ENCODE measurements at places on chromosomes 3 and 15.
A peak's percentile ranks its signal among the peaks of the same experiment; 100 is the strongest.

- no peak for DNase-seq
These were observed 20.5 kb downstream of the ATRIP start for GRCh38 chr3:48467110-48467454.

DNA sequence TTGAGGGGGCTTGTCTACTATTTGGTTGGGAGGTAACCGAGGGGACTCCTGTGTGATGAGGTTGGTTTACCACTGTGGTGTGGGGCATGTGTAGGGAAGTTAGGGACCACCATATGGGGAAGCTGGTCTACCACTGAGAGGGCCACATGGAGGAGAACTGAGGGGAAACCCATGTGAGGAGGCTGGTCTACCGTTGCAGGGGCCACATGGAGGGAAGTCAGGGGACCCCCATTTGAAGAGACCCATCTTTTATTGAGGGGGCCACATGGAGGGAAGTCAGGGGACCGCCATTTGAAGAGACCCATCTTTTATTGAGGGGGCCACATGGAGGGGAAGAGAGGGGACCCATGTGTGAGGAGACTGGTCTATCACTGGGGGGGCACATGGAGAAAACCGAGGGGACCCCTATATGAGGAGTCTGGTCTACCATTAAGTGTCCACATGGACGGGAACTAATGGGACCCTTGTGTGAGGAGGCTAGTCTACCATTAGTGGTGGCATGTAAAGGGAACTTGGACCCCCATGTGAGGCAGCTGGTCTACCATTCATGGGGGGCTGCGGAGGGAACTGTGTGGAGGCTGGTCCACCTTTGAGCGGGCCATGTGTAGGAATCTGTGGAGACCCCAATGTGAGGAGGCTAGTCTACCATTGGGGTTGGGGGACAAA lies 165.5 kb downstream of the FBLN2 start:
- no peak for DNase-seq

- DNase-seq: no peak
These were observed 12.1 kb downstream of the SLC24A5 start for GRCh38 chr15:48132874-48133273.

- no peak for DNase-seq
These were observed 33.8 kb upstream of the GABRG3 start for GRCh38 chr15:26937134-26937533.

DNA sequence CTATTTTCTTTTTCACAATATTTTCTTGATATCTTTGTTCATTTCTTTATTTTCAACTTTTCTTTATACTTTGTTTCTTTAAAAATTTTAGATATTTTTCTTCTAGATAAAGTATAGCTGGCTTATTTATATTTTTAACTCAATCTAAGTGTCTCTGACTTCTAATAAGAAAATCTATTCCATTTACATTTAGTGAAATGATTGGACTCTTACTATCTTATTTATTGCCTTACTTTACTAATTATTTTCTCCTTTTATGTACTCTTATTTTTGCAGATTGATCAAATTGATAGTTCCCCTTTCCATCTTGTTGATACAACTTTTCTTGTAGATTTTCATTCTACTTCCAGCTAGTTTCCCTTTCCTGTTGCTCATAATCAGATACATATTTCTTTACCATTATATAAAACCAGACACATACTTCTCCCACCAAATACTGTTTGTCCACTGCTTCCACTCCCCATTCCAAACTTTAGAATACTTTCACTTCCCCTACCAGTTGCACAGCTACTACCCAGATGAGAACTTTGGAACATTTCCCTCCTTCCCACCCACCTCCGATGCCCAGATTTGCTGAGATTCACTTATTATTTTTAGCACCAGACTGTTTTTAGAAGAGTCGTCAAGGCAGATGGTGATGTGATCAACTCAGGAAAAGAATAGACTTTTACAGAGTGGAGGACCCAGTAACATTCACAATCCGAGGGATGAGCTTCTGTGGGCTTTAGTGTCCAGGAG lies 151.5 kb downstream of the LIPC start:
- DNase-seq: no peak

DNA sequence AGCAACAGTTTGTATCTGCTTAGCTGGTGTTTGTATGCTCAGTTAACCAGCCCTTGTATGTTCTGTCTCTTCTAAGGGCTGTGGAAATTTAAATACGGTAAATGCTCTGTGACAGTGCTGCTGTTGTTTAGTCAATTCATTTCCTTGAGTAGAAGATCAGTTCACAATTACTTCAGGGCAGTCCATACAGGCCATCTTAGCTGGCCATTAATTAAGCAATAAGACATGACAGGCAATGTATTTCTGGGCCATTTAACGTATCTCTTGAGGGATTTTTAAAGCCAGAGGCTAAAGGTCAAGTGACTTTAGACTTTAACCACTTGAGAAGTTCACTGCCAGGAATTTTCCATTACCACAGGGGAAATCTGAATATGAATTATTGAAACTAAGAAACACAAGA lies 351.8 kb downstream of the ZIC1 start:
- no peak for DNase-seq

- no peak for DNase-seq
These were observed 178.6 kb upstream of the TPRG1 start for GRCh38 chr3:188993181-188993580.

GRCh38 chr3:102733791-102734563 lies 299.2 kb downstream of the ZPLD1 start:
- peak; percentile 78 for DNase-seq

DNA sequence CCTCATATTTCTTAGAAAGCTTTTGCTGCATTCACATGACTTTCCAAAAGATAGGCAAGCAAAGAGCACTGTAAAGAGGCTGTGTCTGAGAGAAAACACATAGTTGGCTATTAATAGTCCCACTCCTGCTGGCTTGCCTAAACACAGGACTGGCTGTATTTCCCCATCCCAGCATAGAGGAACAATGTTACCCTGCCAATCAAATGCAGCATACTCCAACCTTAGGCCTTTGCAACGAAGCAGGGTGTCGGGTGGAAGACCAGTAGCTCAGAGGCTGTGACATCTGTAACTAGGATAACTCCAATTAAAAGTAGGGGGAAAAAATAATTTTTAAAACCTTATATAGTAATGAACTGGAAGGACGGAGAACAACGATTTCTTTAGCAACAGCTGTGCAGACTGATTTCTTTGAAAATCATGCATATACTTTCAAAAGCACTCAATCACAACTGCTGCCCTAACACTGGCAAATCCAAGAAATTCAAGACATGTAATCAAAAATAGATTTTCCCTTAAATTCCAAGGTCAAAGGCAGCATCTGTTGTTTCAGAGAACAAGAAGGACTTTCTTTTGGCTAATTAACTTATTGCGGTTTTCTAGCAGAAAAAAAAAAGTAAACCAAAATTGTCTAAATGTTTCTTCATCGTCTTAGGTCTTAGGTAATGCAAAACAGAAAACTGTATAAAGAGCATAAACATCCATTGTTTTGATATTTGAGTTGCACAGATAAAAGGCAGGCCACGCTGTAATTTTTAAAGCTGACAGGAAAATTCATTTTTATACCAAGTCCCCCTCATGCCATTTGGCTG lies 139.3 kb downstream of the TNIK start:
- DNase-seq: no peak

DNA sequence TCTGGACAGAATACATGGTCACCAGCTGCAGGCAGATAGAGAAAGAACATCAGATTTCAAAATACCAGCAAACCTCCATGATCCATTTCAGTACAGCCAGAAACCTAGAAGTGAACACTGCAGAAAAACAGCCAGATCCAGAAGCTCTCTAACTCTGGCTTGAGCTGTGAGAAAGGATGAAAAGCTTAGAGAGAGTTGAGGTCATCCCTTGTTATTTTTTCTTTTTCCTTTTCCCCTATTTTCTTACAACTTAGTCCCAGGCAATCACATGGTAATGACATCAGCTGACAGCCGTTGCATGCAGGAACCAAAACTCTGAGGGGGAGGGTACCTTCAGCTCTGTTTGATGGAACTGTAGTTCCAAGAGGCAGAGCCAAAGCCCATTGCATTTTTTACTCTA lies 113.2 kb downstream of the TCF12 start:
- DNase-seq: no peak

DNA sequence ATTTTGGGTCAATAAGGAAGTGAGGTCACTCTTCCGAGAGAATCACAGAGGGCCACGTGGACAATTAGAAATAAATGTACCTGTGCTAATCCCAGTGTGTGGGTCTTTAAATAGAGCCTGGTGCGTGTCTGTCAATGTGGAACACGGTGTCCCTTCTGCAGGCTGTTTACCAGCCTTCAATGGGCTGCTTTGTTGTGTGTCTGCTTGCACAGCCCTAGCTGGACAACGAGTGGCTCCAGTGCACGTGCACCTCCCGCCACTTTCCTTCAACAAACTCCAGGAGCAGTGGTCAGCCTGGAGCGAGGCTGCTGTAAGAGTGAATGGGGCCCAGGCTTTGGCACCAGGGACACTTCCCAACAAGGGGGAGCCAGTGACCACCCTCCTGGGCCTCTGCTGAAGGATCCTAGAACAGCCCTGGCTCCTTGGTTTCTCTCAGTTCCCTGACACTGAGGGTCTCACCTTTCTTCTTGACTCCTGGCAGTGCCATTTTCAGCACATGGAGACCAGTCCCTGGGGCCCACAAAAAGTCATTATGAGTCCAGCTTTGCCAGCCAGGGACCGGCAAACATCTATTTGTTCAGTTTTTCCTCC lies 76.1 kb downstream of the ISG20 start:
- DNase-seq: no peak

DNA sequence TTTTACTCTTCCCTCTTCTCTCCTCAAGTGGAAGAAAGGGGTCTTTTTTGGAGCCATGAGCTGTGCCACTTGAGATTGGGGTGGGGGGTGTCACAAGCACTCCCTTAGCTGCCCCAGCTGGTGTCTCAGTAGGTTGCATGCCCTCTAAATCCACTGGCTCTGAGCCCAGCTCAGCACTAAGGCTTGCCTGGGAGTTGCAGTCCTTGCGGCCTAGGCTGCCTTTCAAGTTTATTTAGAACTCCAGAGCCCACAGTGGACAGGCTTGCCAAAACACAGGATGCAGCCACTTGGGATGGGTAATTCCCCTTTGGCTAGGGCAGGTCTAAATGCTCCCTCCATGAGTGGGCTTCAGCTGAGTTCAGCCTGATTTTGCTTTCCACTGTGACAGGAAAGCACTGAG lies 24.7 kb downstream of the C3orf20 start:
- no peak for DNase-seq

DNA sequence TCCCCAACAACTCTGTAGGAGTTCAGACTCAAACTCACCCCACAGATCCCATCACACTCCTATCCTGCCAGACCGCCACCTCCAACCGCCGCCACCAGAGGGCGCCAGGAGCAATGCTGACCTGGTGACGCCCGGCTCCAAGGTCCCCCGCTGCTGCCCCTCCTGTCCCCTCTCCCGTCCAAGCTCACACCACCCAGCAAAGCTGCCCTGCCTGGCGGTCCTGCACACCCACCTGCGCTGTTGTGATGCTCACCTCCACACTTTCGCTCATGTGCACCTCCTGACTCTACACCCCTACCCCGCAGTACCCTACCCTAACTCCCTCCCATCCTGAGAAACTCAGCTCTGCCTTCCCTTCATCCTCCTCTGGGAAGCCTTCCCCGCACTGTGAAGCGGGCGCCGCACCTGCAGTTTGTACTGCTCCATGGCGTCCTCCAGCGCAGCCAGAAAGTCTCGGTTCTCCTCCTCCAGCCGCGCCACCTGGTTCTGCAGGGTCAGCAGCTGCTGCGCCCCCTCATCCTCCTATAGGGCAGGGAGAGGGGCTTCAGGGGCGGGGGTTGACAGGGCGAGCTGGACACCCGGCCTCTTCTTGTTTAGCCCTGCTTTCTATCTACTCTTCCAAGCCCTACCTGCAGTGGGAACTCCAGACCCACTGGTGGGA lies 7.9 kb downstream of the KIF7 start:
- peak; percentile 41 for DNase-seq

DNA sequence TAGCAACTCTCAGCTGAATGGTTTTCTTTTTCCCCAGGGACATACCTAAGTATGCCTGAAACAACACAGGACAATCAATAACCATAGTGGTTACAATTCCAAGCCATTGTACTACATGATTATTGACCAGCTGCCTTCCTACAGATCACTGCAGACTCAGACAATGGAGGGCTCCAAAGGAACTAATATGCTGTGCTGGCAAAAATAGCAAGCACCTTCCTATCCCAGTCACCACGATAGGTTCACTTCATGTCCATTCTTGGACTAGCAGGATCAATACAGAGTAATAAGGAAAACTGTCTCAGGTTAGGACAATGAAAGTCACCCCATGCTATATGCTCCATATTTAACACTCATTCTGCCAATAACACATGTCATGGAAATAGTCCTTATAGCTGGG lies 17.5 kb upstream of the TM4SF19 start:
- no peak for DNase-seq

DNA sequence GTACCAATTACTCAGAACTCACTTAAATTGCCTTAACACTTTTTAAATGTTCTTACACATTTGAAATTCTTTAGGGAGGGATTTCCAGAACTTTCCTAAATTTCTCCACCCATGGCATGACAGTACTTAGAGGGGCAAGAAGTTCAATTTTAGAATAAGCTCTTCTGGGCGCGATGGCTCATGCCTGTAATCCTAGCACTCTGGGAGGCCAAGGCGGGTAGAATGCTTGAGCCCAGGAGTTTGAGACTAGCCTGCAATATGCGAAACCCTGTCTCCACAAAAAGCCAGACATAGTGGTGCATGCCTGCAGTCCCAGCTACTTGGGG lies 10.6 kb downstream of the FAM131A start:
- no peak for DNase-seq

- peak; percentile 96 for DNase-seq
These were observed 91.7 kb downstream of the APBA2 start for GRCh38 chr15:28977377-28978010.

GRCh38 chr15:44317423-44318058 lies 29.0 kb downstream of the GOLM2 start:
- DNase-seq: no peak

DNA sequence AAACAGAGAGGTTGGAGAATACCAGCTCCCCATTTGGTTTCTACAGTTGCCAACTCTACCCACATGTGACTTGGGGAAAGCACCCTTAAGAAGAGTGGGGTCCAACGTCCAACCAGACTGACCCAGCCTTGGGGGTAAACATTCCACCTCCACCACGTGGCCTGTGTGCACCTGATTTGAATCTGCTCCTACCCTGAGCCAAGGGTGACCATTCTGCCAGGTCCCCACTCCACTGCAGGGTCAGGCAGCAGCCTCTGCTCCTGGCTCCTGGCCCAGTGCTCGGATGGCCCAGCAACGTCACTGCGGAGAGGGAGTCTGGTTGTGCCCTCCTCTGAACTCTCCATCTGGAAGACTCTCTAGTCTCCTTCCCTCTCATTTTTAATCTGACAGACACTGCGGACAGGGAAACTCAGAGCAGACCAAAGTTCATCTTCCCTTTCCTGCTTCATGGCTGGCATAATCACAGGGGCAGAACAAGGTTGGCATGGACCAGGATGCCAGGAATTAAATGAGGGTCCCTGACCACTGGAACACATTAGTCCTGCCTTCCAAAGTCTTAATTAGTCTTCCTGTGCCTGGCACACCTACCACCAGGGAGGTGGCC lies 29.4 kb downstream of the FHIT start:
- no peak for DNase-seq

All from kidney glomerular epithelial cell (primary cell).